GM23248 (cell line): ENCODE measurements at places on chromosomes 6 and 20. TPM values are rescaled to one million over a fixed set of nuclear protein-coding genes. Genes with fewer than 3 reads are reported as not detected.

The PTGIS gene
- 178 and 192 TPM in 2 replicates for total RNA-seq

The CENPQ gene
- total RNA-seq: 4.0 and 10.8 TPM in 2 replicates

The SPDEF gene
- not detected in 2 replicates for total RNA-seq

The ZNF165 gene
- total RNA-seq: 0.25 and 0.86 TPM in 2 replicates

The GPR6 gene
- not detected in 2 replicates for total RNA-seq

The IL17F gene
- not detected in 2 replicates for total RNA-seq

The ANGPT4 gene
- not detected in 2 replicates for total RNA-seq

The PKIB gene
- 1.3 TPM in 1 of 2 replicates, not detected in the other for total RNA-seq

The MOXD1 gene
- 522 and 528 TPM in 2 replicates for total RNA-seq

The MARCKS gene
- total RNA-seq: 154 and 210 TPM in 2 replicates

The HRH3 gene
- not detected in 2 replicates for total RNA-seq

The LSM14B gene
- 28.0 and 30.0 TPM in 2 replicates for total RNA-seq

The NOX3 gene
- total RNA-seq: not detected in 2 replicates

The ASIP gene
- total RNA-seq: not detected in 2 replicates

- no peaks in the 10 kb centered on the region for H3K27me3 ChIP-seq
- peaks cover 39% of the 10 kb centered on the region for H3K4me1 ChIP-seq
- DNase-seq: no peak
- peaks cover 15% of the 10 kb centered on the region; the same call in 1 of the 2 replicates for H3K36me3 ChIP-seq
These were observed 295.6 kb downstream of the UTRN start for GRCh38 chr6:144580771-144581170.

- H3K36me3 ChIP-seq: no peaks in the 10 kb centered on the region
- H3K27me3 ChIP-seq: no peaks in the 10 kb centered on the region
- no peak overlapping the region for H3K4me3 ChIP-seq
- H3K4me1 ChIP-seq: no peaks in the 10 kb centered on the region
These were observed 89.1 kb downstream of the PHF3 start for GRCh38 chr6:63724721-63725120.

GRCh38 chr6:161921602-161922395 is 647.9 kb upstream of the AGPAT4 start:
- H3K27me3 ChIP-seq: no peaks in the 10 kb centered on the region
- H3K27ac ChIP-seq: no peak overlapping the region
- no peak overlapping the region for H3K4me3 ChIP-seq
- H3K4me1 ChIP-seq: peaks cover 9% of the 10 kb centered on the region

DNA sequence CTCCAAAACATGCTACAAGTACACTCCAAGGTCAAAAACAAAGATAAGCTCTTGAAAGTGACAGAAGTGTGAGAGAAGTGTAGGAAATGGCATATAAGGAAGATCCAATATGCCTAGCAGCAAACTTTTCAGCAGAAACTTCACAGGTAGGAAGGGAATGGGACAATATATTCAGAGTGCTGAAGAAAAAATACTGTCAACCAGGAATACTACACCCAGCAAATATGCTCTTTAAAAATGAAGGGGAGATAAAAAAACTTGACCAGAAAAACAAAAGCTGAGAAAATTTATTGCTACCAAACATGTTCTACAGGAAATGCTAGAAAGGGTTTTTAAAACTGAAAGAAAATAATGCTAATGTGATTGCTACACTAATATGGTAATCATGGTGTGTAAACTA is 46.2 kb downstream of the THBS2 start:
- no peaks in the 10 kb centered on the region for H3K36me3 ChIP-seq
- no peak overlapping the region for H3K4me3 ChIP-seq
- DNase-seq: no peak
- peaks cover 19% of the 10 kb centered on the region for H3K4me1 ChIP-seq

GRCh38 chr6:33974030-33974429 is 170.2 kb upstream of the MLN start:
- peaks cover 70% of the 10 kb centered on the region for H3K27me3 ChIP-seq
- no peaks in the 10 kb centered on the region for H3K4me1 ChIP-seq
- no peaks in the 10 kb centered on the region for H3K36me3 ChIP-seq

- no peak for DNase-seq
- H3K36me3 ChIP-seq: no peaks in the 10 kb centered on the region
- H3K4me3 ChIP-seq: no peak overlapping the region
- peaks cover 20% of the 10 kb centered on the region for H3K27me3 ChIP-seq
These were observed 27.8 kb downstream of the CHRNA4 start for GRCh38 chr20:63333241-63333836.

DNA sequence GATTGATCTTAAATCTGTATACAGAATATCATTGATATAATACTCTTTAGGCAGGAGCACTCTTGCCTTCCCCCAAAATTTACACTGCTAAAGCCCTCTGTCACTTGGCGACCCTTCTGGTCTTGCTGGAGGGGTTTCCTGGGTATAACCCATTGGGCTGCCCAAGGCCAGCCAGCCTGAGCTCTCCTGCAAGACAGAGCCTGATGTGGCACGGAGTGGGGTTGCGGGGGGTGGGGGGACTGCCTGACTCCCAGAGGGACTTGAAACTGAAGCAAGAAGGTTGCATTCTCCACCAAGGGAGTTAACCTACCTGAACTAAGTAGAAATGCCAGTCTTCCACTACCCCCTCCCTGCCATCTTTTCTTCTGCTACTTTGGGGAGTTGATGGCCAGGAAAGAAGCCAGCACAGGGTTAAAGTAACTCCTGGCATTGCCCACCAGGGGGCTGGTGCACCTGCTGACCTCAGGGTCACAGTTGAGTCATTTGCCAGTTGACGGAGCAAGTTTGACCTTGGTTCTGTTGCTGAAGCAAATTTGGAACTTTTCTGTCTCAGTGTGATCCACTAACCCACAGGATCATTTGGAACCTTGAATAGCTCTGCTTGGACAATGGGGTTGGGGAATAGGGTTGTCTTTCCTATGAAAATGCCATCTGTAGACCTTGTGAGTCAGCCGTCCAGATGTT is 79.4 kb downstream of the ASXL1 start:
- peaks cover 57% of the 10 kb centered on the region for H3K36me3 ChIP-seq
- no peak overlapping the region for H3K4me3 ChIP-seq
- H3K27ac ChIP-seq: no peak overlapping the region
- peaks cover 13% of the 10 kb centered on the region for H3K4me1 ChIP-seq

- H3K36me3 ChIP-seq: no peaks in the 10 kb centered on the region
- no peak overlapping the region for H3K4me3 ChIP-seq
- H3K27me3 ChIP-seq: no peaks in the 10 kb centered on the region
- no peak overlapping the region for H3K27ac ChIP-seq
These were observed 229.3 kb downstream of the RFPL4B start for GRCh38 chr6:112576423-112576822.

DNA sequence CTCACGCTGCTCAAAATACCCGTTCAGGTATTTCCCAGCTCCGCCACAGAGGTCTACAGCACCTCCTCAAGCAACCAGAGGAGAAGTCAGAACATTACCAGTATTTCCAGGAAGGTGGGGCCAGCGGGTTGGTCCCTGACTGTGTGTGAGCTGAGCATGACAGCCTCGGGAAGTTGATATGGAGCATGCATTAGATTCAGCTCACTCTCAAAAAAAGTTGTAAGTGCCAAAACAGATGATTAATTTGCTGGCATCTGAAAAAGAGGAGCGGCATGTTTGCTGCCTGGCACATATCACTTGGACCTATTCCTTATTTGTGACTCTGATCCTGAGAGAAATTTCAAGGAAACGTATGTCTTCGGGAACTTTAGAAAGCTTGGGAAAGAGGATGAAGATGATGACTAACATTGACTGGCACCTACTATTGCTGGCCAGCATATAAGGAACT is 32.3 kb downstream of the ELOVL2 start:
- DNase-seq: peak; percentile 53
- 0 out of 2 replicates have a peak, but pooled peaks cover 5% of the 10 kb centered on the region for H3K27me3 ChIP-seq
- no peak overlapping the region for H3K27ac ChIP-seq
- H3K4me3 ChIP-seq: peak overlapping the region; percentile 15; the same call in 1 of the 2 replicates
- no peaks in the 10 kb centered on the region for H3K36me3 ChIP-seq
- peaks cover 37% of the 10 kb centered on the region for H3K4me1 ChIP-seq

- H3K36me3 ChIP-seq: no peaks in the 10 kb centered on the region
- H3K27ac ChIP-seq: no peak overlapping the region
- no peaks in the 10 kb centered on the region for H3K4me1 ChIP-seq
- no peak for DNase-seq
- no peaks in the 10 kb centered on the region for H3K27me3 ChIP-seq
These were observed 170.4 kb upstream of the SPTLC3 start for GRCh38 chr20:12838261-12838866.

- H3K4me3 ChIP-seq: no peak overlapping the region
- peaks cover 38% of the 10 kb centered on the region for H3K4me1 ChIP-seq
- H3K27me3 ChIP-seq: no peaks in the 10 kb centered on the region
These were observed 50.6 kb downstream of the RCAN2 start for GRCh38 chr6:46440641-46441040.

DNA sequence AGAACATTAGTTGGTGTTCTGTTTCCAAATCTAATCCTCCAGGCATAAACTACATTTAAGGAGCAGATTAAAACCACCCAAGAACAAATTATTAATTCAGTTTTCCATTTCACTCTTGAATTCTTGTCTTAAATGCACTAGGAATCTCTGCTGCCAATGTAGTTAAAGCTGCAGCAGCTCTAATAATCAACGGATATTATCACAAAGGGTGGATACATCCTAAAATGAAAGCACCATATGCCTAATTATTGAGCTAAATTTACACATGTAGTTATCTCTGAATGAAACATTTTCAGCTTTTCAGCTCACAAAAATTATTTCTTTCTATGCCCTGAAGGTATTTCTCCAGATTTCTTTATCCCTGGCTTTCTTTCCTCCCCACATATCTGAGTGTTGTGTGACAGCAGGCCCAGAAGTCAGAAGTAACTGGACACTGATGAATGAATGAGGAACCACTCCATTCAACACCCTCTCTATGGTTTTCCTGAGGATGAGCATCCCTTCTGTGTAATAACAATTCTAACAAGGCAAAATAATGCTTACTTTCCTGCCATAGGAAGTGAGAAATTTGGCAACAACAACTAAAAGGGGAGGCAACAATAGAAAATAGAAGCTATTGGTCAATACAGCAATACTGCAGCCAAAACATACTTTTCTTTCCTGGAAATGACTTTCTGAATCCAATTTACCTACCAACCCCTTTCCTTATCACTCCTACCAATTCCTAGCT is 14.9 kb downstream of the MAN1A1 start:
- no peak for DNase-seq
- no peak overlapping the region for H3K27ac ChIP-seq

- no peaks in the 10 kb centered on the region for H3K4me1 ChIP-seq
- no peak overlapping the region for H3K4me3 ChIP-seq
- H3K27me3 ChIP-seq: no peaks in the 10 kb centered on the region
- no peaks in the 10 kb centered on the region for H3K36me3 ChIP-seq
- no peak for DNase-seq
These were observed 528.1 kb downstream of the CDH26 start for GRCh38 chr20:60486315-60486714.

DNA sequence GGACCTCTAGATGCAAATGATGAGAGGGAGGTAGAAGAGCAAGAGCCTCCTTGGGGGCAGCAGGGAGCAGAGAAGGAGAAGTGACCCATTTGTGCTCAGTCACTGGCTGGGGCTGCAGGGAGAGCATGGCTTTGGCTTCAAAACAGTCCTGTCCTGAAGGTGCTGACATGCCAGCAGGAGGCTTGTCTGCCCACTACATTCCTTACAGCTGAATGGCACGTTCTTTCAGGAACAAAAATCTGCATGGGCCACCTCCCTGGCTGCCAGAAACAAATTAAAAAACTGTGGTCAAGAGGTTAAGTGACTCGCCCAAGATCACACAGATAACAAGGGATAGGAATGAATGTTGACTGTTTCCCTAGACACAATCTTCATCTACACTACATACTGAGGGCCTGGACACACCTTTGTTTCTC is 188.8 kb downstream of the HIVEP2 start:
- peak overlapping the region; percentile 55 for H3K27ac ChIP-seq
- peaks cover 41% of the 10 kb centered on the region for H3K36me3 ChIP-seq
- DNase-seq: peak; percentile 81
- H3K27me3 ChIP-seq: no peaks in the 10 kb centered on the region
- H3K4me3 ChIP-seq: no peak overlapping the region

DNA sequence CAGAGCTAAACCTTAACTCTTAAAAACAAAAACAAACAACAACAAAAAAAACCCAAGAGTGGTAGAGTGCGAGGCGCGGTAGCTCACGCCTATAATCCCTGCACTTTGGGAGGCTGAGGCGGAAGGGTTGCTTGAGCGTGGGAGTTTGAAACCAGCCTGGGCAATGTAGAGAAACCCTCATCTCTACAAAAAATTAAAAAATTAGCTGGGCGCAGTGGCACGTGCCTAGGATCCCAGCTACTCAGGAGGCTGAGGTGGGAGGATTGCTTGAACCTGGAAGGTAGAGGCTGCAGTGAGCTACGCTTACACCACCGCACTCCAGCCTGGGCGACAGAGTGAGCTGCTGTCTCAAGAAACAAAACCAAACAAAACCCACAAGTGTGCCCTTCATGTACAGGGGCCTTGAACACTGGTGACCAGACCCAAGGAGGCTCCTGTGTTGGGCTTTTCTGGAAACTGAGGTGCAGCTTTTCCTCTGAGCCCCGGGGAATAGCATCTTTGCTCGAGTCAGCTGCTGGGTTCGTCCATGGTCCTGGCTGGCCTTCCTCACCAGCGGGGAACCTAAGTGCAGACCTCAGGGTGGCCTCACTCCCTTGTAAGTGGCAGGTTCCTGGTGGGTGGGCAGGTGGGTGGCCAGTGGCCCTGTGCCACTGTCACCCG is 39.9 kb downstream of the PYGB start:
- H3K27me3 ChIP-seq: no peaks in the 10 kb centered on the region
- H3K4me1 ChIP-seq: no peaks in the 10 kb centered on the region

GRCh38 chr6:45323656-45324224 is 4.4 kb upstream of the RUNX2 start:
- no peaks in the 10 kb centered on the region for H3K36me3 ChIP-seq
- no peaks in the 10 kb centered on the region for H3K27me3 ChIP-seq
- H3K4me3 ChIP-seq: no peak overlapping the region
- H3K27ac ChIP-seq: no peak overlapping the region

- no peaks in the 10 kb centered on the region for H3K4me1 ChIP-seq
- no peak overlapping the region for H3K27ac ChIP-seq
- no peaks in the 10 kb centered on the region for H3K36me3 ChIP-seq
- no peaks in the 10 kb centered on the region for H3K27me3 ChIP-seq
- no peak overlapping the region for H3K4me3 ChIP-seq
- DNase-seq: no peak
These were observed 229.9 kb upstream of the MAP3K7 start for GRCh38 chr6:90816764-90817163.

DNA sequence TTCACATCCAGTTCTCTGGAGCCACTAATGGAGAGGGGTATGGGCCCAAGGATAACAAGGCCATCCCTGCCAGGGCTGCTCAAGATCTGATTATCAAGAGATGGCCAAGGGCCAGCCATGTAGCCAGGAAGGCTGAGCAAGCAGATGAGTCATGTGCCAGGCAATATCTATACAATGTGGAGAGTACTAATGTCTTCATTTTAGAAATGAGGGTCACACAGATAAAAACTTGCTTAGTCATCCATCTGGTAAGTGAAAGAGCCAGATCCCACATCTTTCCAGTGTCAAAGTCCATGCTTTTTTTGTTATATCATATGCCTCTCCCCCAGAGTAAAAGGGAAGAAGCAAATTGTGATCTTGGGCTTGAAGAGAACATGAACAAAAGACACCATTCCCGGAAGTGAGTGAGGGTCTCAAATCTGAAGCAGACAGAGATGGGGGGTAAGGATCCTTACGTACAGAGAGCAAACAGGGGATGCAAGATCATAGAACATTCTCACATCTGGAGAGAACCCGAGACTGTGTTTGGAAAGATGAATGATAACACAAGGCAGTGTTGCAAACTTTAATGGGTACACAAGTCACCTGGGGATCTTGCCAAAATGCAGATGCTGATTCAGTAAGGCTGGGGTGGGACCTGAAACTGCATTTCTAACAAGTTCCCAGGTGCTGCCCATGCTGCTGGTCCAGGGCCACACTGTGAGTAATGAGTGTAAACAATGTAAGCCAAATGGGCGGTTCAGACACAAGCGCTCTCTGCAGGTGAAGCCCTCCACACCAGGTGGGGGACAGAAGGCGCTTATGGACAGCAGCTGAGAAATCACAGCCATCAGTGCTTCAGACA is 20.0 kb upstream of the GSTA3 start:
- H3K4me3 ChIP-seq: no peak overlapping the region
- peak overlapping the region; percentile 85 for H3K27ac ChIP-seq
- H3K27me3 ChIP-seq: no peaks in the 10 kb centered on the region; the same call in 1 of the 2 replicates
- peak; percentile 98 for DNase-seq
- peaks cover 17% of the 10 kb centered on the region for H3K4me1 ChIP-seq
